A172 (cell line): ENCODE measurements at places on chromosomes 1 and 21.

DNA sequence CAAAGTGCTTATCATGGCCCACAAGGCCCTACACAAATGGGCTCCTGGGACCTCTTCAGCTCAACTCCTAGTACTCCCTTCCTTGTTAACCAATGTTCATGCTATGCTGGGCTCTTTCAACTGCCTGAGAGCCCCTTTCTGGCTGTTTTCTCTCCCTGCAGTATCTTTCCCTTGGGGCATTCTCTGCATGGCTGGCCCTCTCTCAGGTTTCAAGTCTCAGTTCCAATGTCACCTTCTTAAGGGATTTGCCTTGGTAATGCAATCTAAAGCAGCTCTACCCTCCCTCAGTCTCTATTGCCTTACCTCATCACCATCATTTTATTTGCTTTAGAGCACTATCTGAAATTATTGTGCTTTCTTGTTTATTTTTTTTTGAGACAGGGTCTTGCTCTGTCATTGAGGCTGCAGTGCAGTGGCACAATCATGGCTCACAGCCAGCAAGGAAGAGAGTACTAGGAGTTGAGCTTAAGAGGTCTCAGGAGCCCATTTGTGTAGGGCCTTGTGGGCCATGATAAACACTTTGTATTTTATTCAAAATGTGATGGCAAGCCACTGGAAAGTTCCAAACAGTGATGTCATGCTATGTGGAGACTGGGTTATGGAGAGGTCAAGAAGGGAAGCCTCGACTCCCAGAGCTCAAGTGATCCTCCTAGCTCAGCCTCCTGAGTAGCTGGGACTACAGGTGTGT lies 63.4 kb upstream of the SRSF10 start:
- no peak for DNase-seq

GRCh38 chr1:8032366-8032910 lies 6.3 kb upstream of the ERRFI1 start:
- no peak for DNase-seq

- DNase-seq: no peak
Measured at GRCh38 chr21:46011267-46011967, 29.8 kb downstream of the COL6A1 start.

- no peak for DNase-seq
Measured at GRCh38 chr1:183365093-183365492, 53.1 kb downstream of the NMNAT2 start.

DNA sequence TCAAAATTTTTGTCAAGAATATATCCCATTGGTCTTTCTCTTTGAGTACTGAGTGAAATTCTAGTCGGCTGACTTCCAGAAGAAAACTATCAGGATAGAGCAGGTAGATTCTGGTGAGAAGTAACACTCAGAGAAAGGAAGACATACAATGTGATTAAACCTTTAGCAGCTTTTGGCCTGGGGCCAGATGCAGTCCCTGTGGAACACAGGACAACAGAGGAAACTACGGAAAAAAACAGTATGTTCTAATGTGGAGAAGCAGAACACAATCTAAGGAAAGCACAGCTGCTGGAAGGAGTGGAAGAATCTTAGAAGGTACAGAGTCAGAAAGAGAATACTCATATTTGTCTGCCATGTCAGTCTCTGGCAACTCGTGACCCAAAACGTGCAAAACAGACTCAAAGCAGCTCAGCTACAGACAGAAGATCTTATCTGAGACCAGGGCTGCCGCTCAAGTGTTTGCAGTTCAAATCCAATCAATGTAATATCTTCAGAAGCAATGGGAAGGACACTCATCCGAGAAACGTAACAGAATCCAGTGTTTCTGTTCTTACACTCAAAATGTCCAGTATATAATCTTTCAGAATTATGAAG lies 283.8 kb downstream of the MRPL39 start:
- DNase-seq: no peak

DNA sequence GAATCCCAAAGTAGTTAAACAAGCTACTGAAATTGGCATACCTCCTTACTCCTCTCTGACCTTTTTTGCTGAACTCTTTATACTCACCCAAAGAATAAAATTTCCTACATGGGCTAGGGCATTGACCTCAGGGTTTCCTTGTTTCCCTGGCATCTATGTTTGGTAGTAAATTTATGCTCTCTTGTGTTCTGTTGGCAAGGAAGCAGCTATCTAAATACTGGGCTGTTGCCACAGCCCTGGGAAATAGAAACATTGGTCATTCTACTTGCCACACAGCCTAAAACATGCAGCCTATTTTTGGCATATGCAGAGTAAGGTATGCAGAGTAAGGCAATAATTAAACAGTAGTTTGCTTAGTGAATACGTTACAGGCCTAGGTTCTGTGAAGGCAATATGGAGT lies 351.4 kb downstream of the HLX start:
- no peak for DNase-seq

- peak; percentile 16 for DNase-seq
Measured at GRCh38 chr1:59367301-59368007, 70.6 kb downstream of the FGGY start.

- no peak for DNase-seq
Measured at GRCh38 chr1:9759939-9760338, 63.8 kb downstream of the CLSTN1 start.

- DNase-seq: no peak
Measured at GRCh38 chr1:203390298-203390697, 39.4 kb upstream of the FMOD start.

- peak; percentile 19 for DNase-seq
Measured at GRCh38 chr1:18599086-18599485, 31.6 kb upstream of the PAX7 start.

- DNase-seq: no peak
Measured at GRCh38 chr1:22177354-22178003, 34.6 kb upstream of the WNT4 start.

- peak; percentile 1 for DNase-seq
Measured at GRCh38 chr1:60813071-60813470, 269.3 kb upstream of the NFIA start.

DNA sequence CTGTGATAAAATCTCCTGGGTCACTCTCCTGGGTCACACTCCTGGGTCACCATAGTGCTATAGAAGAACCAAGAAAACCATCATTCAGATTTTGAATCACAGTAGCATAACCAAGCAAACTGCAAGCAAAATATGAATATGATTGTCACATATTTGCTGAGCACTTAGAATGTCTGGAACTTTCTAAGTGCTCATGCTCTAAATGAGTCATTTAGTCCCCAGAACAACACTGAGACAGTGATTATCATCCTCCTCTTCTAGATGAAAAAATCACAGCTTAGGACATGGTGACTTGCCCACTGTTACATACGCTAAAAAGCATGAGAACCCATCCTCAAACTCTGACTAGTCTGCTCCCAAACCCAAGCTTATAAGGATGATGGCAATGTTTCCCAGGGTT lies 39.5 kb upstream of the DDAH1 start:
- DNase-seq: no peak

DNA sequence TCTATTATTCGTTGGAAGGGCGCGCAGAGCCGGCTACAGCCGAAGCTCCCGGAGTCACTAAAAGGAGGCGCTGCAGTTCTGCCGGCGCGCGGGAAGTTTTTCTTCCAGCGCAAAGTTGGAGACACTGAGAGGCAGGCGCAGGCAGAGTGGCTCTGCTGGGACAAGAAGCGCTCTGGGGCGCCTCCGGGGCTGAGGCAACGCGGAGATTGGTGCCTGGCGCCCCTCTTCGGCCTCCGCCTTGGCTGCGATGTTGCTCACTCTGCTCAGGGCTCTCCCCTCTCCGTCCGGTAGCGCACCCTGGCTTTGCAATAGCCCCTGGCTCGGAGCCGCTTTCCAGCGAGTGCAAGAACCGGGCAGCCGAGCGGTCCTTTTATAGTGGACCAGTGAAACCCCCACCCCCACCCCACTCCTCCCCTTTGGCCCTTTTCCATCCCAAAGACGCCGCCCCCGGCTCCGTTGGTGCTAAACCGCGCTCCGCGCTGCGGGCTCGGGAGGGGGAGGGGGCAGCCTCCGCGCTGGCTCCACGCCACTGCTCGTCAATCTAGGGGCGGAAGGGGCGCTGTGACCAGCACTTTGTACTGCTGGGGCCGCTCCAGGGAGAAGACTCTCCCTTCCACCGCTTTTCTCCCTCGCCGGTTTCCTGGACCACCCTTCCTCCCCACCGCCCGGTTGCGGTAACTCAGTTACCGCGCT lies at the start of gene ADAMTS1:
Gene ADAMTS1, minus strand, starts transcription at position 344 of the 693 bp plus-strand sequence. CDS start 455 bp downstream, outside the sequence.
- peak; percentile 51 for DNase-seq

- DNase-seq: no peak
Measured at GRCh38 chr1:184276416-184276815, 110.4 kb upstream of the C1orf21 start.

- no peak for DNase-seq
Measured at GRCh38 chr1:90731382-90732050, 14.4 kb upstream of the BARHL2 start.

DNA sequence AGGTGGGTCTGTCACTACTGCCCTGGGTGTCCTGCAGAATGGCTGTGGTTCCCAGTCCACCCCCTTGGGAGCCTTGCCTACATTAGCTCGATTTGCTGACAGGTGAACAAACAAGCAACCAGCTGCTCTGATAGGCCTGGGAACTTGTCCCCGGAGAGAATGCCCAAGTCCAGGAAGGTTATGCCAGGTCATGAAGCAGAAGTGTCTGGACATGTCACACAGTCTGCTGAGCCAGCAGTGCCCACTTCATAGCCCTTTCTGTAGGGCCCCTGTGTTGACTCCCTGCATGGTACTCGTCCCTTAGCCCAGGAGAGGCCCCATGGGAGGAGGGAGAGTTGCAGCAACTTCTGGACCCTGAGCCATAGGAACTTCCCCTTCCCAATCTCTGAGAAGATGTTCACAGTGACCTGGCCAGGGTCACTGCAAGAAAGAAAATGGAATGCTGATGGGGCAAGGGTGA lies 31.0 kb downstream of the UCK2 start:
- no peak for DNase-seq

GRCh38 chr1:71695084-71695483 lies 587.3 kb downstream of the NEGR1 start:
- no peak for DNase-seq
